Natural killer cell (primary cell): ENCODE measurements at places on chromosomes 16 and 17. TPM values are rescaled to one million over a fixed set of nuclear protein-coding genes. Genes with fewer than 3 reads are reported as not detected.

- no peaks in the 10 kb centered on the region for H3K36me3 ChIP-seq
- peak; percentile 88 for DNase-seq
- no peaks in the 10 kb centered on the region for H3K27me3 ChIP-seq
- peaks cover 14% of the 10 kb centered on the region for H3K4me1 ChIP-seq
- H3K4me3 ChIP-seq, result no peak overlapping the region
Measured at GRCh38 chr16:81723098-81723723, 55.9 kb upstream of the PLCG2 start.

GRCh38 chr17:52648995-52649394, 490.5 kb upstream of the CA10 start:
- H3K4me3 ChIP-seq, result no peak overlapping the region
- no peaks in the 10 kb centered on the region for H3K27me3 ChIP-seq
- DNase-seq, result no peak

GRCh38 chr16:47884116-47884725, 271.6 kb downstream of the ABCC12 start:
- no peak overlapping the region for H3K27ac ChIP-seq
- no peak for DNase-seq
- no peaks in the 10 kb centered on the region for H3K4me1 ChIP-seq
- no peaks in the 10 kb centered on the region for H3K36me3 ChIP-seq
- H3K4me3 ChIP-seq, result no peak overlapping the region

- DNase-seq, result no peak
- H3K27ac ChIP-seq, result no peak overlapping the region
- H3K4me3 ChIP-seq, result no peak overlapping the region
- no peaks in the 10 kb centered on the region for H3K4me1 ChIP-seq
Measured at GRCh38 chr16:78695391-78695790, 595.9 kb downstream of the WWOX start.

- no peak for DNase-seq
- H3K27ac ChIP-seq, result no peak overlapping the region
- H3K4me3 ChIP-seq, result no peak overlapping the region
- H3K36me3 ChIP-seq, result peaks cover 35% of the 10 kb centered on the region
- H3K27me3 ChIP-seq, result no peaks in the 10 kb centered on the region
Measured at GRCh38 chr17:12122075-12122474, 101.4 kb downstream of the MAP2K4 start.

DNA sequence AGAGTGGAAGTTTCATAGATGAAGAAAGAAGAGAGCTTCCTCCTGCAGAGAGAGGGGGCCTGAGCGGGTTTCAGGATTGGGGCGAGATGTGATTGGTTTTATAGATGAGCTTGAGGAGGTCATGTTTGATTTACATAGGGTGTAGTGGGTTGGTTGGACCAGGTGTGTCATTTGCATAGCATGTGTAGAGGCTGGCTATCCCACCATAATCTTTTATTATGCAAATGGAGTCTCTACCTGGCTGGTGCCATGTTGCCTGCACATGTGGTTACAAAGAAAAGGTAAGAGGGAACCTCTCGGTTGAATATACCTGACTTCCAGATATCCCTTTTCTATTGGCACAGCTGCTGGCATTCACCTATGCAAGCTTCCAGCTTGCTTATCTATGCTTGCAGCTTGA, 228.1 kb downstream of the BCAS3 start:
- no peaks in the 10 kb centered on the region for H3K4me1 ChIP-seq
- no peak overlapping the region for H3K4me3 ChIP-seq
- H3K36me3 ChIP-seq, result no peaks in the 10 kb centered on the region
- no peak for DNase-seq
- no peak overlapping the region for H3K27ac ChIP-seq

GRCh38 chr17:38464723-38465390, 36.6 kb downstream of the ARHGAP23 start:
- H3K27ac ChIP-seq, result no peak overlapping the region
- no peak overlapping the region for H3K4me3 ChIP-seq
- no peaks in the 10 kb centered on the region for H3K27me3 ChIP-seq
- DNase-seq, result no peak

GRCh38 chr17:39700148-39700987, 504 bp downstream of the ERBB2 start:
- H3K4me3 ChIP-seq, result no peak overlapping the region
- H3K36me3 ChIP-seq, result no peaks in the 10 kb centered on the region
- H3K4me1 ChIP-seq, result peaks cover 24% of the 10 kb centered on the region
- H3K27ac ChIP-seq, result no peak overlapping the region
- no peak for DNase-seq

DNA sequence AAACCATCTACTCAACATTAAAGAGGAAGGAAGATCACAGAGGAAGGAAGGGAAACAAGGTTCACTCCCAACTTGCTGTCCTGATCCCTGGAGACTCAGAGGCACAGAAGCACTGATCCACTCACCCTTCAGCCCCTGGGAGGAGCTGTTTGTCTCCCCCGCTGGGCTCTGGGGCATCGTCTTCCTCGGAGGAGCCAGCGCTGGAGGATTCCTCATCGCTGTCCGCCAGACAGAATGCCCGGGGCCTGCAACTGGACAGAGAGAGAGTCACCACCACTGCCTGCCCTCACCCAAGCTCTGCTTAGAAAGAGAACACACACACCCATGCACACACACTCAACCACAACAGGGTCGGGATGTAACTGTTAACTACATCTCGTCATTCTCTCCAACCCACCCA, 24.8 kb upstream of the ERN1 start:
- H3K36me3 ChIP-seq, result peaks cover 24% of the 10 kb centered on the region
- no peak overlapping the region for H3K27ac ChIP-seq
- no peaks in the 10 kb centered on the region for H3K4me1 ChIP-seq
- DNase-seq, result no peak
- H3K4me3 ChIP-seq, result no peak overlapping the region

ZG16 gene
- not detected for total RNA-seq

HOXB6 gene
- not detected for total RNA-seq
